Kidney (tissue), 22 donors: ENCODE measurements at places on chromosomes 4 and X. TPM values are rescaled to one million over a fixed set of nuclear protein-coding genes. Genes with fewer than 3 reads are reported as not detected.

DNA sequence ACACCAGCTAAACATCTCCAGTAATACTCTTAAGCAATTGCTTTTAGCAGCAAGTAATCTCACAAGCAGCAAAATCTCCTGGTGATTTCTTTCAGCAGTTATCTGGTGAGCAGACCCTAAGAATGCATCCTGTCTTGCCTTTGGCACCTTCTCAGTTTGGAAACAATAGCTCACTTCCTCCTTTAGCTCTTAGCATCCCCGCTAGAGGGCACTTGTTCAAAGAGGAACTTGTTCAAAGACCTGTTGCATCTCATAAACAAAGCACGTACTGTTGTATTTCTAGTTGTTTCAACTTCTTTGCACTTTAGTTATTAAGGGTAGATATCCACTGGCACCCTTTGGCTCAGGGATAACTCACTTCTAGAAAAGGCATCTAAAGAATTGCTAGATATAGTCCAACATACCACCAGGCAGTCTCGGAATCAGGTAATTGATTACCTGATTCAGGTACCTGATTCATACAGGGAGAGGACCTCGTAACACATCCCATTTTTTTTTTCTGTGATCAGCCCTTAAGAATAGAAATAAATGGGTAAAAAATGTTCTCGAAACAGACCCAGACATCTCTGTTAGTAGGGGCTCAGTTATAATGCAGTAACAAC lies 81.9 kb upstream of the QRFPR start:
- DNase-seq = peak; percentile 76

- DNase-seq = peak; percentile 42
Measured at GRCh38 chrX:19811807-19812604, 75.4 kb downstream of the SH3KBP1 start.

- DNase-seq = no peak
Measured at GRCh38 chr4:58602731-58603359, 1492.7 kb upstream of the IGFBP7 start.

- no peak for DNase-seq
Measured at GRCh38 chrX:154873329-154873728, 12.8 kb upstream of the F8A1 start.

DNA sequence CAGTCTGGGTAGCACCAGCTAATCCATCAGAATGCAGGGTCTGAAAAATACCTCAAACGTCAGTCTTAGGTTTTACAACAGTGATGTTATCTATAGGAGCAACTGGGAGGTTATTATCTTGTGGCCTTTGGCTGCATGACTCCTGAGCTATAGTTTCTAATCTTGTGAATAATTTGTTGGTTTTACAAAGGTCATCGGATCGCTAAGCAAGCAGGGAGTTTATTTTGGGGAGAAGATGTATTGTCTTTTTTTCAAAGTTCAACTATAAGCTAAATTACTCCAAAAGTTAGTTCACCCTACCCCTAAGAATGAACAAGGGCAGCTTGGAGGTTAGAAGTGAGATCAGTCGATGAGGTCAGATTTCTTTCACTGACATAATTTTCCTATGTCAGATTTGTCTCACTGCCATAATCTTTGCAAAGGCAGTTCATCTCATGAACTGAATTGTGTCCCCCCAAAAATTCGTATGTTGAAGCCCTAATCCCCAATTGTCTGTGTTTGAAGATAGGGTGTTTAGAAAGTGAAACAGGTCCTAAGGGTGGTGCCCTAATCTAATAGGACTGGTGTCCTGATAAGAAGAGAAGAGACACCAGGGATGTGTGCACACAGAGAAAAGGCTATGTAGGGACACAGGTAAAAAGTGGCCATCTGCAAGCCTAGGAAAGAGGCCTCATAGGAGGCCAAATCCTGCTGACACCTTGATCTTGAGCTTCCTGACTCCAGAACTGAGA lies 175.8 kb upstream of the GALNT7 start:
- no peak for DNase-seq

GRCh38 chr4:128310266-128310697 lies 22.7 kb upstream of the PGRMC2 start:
- DNase-seq = peak; percentile 12

GRCh38 chrX:16659321-16659720 lies 9.4 kb downstream of the S100G start:
- DNase-seq = no peak

DNA sequence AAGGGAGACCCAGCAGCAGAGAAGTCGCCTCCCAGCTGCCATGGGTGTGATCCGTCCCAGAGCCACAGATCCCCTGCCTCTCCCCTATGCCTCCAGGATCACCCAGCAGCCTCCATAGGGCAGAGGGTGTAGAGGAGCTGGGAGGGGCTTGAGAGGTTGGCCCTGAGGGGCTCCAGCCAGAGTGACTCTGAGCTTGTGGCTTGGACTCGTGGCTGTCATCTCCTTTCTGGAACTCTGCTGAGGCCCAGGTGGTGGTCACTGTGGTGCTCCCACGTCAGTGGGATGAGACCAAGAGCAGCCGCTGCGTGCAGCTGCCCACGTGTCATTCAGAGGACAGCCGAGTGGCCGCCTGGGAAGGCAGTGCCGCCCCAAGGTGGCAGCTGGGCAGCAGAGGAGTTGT lies 4.2 kb downstream of the TACC3 start:
- no peak for DNase-seq

- DNase-seq = no peak
Measured at GRCh38 chr4:17875402-17876070, 64.8 kb downstream of the NCAPG start.

DNA sequence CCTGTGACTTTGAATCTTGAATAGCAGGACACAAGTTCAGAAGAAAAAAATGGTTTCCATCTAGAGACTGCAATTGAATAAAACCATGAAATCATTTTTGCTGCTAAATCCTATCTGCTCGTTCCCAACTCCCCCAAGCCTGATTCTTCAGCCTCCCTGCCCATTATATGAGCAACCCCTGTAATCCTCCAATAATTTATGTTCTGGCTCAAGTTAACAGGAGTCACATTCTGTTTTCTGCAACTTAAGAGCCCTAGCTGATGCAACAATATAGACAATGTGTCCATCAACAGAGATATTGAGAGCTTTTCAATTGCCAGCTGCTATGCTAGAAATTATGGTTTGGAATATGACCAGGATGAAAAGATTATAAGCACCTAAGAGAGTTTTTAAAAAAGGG lies 84.1 kb downstream of the LDB2 start:
- no peak for DNase-seq

GRCh38 chr4:85489273-85489981 lies 14.5 kb downstream of the ARHGAP24 start:
- DNase-seq = no peak

- no peak for DNase-seq
Measured at GRCh38 chr4:177308847-177309521, 690 bp upstream of the NEIL3 start.

- DNase-seq = peak; percentile 35
Measured at GRCh38 chr4:186954509-186954908, 230.9 kb upstream of the FAT1 start.

GRCh38 chrX:5057786-5058185 lies 1170.9 kb downstream of the NLGN4X start:
- DNase-seq = no peak

DNA sequence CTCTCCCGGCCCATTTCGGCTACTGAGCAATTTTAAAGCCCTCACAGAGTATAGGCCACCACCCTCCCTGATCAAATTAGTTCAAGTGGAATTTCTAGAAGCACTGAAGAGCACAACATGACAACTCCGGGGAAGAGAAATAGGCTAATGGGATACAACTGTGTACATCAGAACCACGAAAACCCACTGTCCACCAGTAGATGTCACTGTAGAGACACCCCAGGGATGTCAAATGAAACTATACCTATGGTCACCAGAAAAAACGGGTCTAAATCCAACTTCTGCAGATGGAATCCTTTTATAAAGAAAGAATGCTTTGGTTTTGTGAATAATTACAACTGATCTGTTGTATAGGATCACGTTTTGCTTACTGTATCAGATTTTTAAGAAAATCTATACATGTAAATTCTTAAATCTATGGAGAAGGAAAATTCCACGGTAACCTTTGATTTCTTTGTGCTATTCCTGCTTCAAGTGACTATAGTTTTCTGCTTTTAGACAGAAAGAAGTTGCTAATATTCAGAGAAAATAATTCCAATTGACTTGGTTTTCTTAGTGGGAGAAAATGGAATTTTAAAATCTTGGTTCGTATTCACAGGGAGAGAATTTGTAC lies 29.5 kb upstream of the MAP3K15 start:
- DNase-seq = no peak

- peak; percentile 75 for DNase-seq
Measured at GRCh38 chrX:96684339-96685209, at the start of gene DIAPH2. Gene DIAPH2 (plus strand): TSS chrX:96684842.

GRCh38 chr4:187224560-187224959 lies 500.9 kb upstream of the FAT1 start:
- DNase-seq = no peak

- no peak for DNase-seq
Measured at GRCh38 chrX:3485727-3486126, 139.3 kb upstream of the MXRA5 start.

DNA sequence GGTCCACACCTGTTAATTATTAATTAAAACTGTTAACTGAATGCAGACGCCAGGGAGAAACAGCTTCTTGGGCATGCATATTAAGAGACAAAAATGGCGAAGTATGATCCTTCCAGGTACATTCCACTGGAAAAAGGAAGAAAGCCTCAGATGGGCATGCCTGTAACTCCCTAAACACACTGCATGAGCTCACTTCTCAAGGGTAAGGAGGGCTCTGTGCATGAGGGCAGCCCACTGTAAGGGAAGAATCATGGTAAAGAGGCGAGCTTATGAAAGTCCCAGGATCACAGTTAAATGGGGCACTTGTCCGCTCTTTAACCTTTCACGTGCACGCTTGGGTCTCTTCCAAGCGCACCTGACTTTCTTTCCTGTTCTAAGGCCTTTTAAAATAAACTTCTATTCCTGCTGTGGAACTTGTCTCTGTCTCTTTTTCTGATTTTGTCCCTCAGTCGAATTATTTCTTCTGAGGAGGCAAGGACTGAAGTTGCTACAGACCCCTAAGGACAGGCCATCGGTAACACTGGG lies 321.7 kb downstream of the PPP1R2C start:
- DNase-seq = no peak

DNA sequence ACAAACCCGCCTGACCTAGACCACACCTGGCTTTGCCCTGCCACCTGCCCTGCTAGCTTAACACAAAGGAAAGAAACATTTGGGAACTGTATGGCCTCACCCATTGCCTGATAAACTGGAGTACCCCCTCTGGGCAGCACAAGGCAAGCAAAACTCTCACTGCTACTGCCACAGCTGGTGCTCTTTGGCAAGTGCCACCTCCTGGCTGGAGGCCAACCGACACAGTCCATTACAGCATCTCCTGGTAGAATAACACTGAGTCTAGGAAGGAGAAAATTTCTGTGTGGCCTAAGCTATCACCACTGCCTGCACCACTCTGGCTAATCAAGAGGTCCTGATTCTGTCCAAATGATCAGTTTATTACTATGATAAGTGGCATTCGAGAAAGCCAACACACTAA lies 18.9 kb upstream of the SPANXN3 start:
- no peak for DNase-seq

GRCh38 chr4:111502626-111503025 lies 642.6 kb upstream of the FAM241A start:
- no peak for DNase-seq

GRCh38 chr4:176902710-176903323 lies 110.1 kb upstream of the VEGFC start:
- no peak for DNase-seq

SNCA gene
- polyA plus RNA-seq = 17.1 TPM

ENAM gene
- 3.9 TPM for polyA plus RNA-seq

TBX22 gene
- not detected for polyA plus RNA-seq

SYN1 gene
- polyA plus RNA-seq = 0.88 TPM

FREM3 gene
- not detected for polyA plus RNA-seq

NPY2R gene
- polyA plus RNA-seq = not detected

EREG gene
- not detected for polyA plus RNA-seq

LNX1 gene
- polyA plus RNA-seq = 10.2 TPM

ATP2B3 gene
- 0.37 TPM for polyA plus RNA-seq

MXRA5 gene
- 4.4 TPM for polyA plus RNA-seq

GPAT3 gene
- 25.3 TPM for polyA plus RNA-seq

PAGE5 gene
- polyA plus RNA-seq = not detected
